ENCODE measurements at places on chromosomes 6 and 20.

DNA sequence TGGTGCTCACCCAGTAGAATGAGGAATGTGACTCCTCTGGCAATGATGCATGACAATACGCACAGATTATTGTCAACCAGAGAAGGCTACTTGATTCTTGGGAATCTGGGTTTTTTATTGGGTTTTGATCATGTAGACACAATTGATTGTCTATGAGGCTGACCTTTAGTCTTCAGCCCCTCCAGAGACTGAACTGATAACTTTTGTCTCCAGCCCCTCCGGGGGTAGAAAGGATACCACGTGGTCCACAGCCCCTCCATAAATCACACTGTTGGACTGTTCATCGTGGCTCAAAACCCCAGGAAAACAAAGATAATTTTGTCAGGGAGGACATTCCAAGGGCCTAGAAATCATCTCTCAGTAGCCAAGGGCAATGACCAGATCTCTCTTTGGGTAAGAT is 57.5 kb upstream of the ADGRF5 start:
- no peak for DNase-seq

DNA sequence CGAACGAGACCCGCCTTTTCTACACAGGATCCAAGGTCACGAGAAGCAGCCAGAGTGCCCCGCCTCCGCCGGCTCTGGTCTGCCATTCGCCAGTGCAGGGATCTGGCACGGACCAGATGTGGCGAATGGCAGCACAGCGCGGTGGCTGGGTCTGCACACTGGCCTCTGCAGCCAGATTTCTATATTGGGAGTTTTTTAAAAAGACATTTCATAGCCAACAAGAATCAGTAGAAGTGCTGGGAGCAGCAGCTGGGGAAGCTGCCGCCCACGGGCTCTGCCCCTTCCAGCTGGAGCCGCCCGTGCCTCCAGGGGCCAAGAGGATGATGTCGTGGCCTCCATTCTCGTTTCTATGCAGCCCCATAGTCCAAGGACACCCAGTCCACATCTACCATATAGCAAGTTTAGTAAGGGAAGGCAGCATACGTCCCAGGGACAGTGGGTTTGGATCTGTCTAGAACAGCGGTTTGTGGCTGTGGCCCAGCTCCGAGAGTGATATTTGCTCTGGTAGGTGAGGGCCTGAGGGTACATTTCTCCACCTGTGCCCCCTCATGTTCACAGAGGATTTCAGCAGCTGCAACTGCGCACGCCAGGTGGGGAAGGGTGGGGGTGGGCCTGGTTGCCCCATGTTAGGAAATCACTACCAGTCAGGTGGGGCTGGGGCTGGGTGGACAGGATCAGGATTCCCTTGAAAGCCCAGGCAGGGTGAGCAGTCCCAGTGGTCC is 333.7 kb downstream of the ZFAND3 start:
- no peak for DNase-seq

DNA sequence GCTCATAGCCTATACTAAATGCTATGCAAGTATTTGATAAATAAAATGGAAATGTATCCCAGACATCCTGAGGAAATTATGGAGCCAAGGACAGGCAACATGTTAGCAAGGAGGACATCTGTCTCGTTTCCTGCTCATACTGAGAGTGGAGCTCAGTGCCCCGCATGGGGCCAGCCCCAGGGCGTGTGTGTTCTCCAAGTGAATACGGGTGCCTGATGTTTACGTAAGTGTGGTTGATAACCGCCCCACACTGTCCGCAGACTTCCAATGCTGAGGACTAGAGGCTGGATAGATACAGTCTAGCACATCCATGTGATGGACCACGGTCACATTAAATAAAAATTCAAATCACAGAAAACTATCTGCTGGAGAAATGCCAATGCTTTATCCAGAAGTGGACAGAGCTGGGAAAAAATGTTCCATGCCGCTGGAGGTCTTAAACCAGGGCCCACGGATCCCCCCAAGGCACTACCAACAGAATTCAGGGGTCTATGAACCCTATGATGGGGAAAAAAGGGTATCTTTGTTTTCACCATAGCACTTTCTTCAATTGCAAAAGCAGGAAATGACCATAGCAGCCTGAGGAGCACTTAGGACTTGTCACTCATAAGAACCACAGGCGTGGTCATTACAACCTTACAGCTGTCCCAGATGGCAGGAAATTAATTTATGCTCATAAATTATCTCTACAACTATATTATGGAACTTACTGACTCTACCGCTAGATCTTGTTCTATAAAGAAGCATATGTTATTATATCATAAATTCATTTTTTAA is 24.9 kb downstream of the TGM2 start:
- DNase-seq: no peak

DNA sequence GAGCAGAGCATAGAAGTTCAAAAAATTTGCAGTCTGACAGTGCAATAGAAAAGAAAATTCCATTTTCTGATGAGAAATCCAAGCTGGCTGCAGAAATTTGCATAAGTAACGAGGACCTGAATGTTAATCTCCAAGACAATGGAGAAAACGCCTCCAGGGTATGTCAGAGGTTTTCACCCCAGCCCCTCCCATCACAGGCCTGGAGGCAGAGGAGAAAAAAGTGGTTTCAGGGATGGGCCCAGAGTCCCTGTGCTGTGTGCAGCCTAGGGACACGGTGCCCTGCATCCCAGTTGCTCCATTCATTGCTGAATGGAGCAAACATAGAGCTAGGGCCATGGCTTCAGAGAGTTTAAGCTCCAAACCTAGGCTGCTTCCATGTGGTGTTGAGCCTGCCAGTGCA is 327.9 kb upstream of the KHDRBS2 start:
- no peak for DNase-seq

DNA sequence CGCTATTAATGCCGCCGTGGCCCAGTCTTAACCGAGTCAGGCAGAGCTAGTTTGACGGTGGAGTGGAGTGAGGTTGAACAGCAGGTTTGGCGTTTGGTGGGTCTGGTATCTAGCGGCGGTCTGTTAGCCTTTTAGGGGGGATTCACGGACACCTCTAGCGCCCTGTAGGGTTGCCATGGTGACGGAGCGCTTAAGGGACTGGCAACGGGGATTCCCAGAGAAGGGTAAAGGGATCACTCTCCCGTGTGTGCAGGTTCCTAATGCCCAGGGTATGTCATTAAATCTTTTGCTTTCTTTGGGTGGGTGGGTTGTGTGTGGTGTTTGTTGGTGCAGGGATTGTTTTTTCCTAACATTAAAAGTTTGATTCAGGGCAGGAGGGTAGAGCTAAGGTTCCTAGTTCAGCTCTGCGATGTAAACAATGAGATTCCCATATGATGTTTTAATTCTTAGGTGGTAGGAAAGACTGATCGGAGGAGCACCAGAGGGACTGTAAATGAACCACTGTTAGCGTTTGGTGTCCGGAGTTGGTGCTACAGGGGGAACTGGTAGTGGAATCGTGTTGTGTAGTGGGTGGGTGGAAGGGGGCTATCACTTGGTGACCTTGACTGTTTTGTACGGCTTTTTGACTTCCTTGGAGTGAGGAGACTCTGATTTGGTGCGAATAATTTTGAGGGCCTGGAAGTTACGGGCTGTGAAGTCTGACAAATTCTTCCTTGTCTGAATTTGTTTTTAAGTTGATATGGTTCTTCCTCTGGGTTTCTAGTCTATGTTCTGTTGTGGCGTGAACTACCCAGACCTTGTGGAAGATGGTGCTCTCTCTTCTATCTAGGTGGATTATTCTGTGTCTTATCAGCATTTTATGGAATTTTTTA is 5.0 kb downstream of the BRD2 start:
- peak; percentile 63 for DNase-seq

- DNase-seq: no peak
These were observed 1.6 kb downstream of the TMEM244 start for GRCh38 chr6:129859524-129859923.

DNA sequence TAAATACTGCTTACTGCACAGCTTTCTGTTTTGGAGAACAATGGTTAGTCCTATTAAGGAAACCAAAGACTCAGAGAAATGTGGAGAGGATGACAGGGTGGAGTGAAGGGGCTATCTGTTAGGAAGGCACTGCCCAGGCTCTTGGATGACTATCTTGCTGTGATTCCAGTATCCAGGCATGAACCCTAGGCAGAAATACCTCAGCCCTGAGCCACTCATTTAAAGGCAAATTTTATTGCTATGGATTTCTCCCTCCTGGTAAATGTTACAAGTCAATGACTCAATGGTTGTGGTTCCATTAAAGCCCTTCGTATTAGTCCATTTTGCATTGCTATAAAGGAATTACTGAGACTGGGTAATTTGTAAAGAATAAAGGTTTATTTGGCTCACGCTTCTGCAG is 25.9 kb downstream of the ADGRF4 start:
- DNase-seq: no peak

DNA sequence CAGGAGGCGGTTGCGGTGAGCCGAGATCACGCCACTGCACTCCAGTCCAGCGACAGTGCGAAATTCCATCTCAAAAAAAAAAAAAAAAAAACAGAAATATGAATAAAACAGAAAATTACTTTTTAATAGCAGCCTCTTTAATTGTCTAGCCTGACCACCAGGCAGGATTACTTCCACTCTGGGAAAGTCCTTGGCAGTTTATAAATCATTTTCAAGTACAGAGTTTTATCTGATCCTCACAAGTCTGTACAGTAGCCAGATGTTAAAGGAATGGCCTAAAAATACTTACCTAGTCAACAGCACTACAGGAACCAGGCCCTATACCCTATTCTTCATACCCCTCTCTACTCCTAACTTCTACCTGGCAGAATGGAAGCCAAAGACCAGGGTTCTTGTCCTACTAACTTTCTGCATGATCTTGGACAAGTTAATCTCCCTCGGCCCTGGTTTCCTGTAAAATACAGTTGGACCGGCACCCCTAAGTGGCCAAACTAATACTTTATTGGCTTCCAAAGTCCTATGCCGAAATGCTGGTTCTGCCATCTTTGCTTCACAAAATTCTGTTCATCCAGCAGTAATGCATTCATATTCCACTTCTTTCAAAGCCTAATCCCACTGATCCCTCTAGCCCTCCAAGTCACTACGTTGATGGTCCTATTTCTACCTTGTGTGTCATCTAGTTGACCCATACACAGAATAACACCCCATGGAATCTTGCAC is 1.9 kb downstream of the EIF2S2 start:
- DNase-seq: no peak

DNA sequence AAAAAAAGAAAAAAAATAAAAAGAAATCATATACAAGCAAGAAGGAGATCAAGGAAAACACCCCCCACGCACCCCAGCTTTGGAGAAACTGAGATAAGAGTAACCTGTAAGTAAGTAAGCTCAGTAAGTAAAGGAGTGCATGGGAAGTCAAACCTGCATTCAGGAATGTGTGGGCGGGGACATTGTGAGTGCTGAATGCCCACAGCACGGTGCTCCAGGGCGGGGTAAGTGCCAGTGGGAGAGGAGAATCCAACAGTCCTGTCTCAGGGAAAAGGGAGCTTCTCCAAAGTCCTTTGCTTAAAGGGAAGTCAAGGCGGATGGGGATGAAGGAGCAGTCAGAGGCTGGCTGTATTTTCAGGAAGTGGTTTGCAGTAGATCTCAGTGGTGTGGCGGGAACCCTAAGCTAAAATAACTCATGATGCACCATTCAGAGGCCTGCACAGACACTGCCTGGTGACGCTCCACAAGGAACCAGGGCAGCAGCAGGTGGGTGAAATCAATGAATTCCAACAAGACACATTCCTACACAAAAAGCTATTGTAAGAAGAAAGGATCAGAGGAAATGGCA is 368.0 kb downstream of the QKI start:
- no peak for DNase-seq

GRCh38 chr20:62606551-62607201 is 35.6 kb upstream of the SLCO4A1 start:
- no peak for DNase-seq

GRCh38 chr20:61251529-61252393 is at the start of gene CDH4:
TSS of gene CDH4 (plus strand) at chr20:61252261.
- DNase-seq: no peak

DNA sequence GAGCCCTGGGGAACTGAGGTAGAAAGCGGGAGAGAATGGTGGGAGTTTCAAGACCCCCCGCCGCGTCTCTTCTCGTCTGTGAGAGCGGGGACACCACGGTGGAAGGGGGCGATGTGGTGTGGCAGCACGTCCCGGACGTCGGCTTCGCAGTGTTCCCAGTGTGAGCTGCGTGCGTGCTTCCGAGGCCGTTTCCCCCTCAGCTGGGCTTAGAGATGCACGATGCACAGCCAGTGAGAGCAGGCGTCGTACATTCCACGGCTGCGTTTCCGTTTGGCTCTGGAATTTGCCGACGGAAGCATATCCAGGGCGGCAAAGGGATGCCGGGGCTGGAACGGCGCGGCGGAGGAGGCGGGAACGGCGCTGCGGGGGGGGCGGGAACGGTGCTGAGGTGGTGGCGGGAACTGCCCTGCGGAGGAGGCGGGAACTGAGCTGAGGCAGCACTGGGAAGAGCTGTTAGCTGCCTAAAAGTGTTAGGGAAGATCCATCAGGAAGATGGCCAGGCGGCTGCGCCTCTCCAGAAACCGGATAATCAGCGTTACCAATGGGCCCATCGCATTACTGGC is 37.7 kb downstream of the KIF25 start:
- DNase-seq: no peak

- DNase-seq: no peak
These were observed 231.6 kb downstream of the LRFN2 start for GRCh38 chr6:40355532-40355931.

DNA sequence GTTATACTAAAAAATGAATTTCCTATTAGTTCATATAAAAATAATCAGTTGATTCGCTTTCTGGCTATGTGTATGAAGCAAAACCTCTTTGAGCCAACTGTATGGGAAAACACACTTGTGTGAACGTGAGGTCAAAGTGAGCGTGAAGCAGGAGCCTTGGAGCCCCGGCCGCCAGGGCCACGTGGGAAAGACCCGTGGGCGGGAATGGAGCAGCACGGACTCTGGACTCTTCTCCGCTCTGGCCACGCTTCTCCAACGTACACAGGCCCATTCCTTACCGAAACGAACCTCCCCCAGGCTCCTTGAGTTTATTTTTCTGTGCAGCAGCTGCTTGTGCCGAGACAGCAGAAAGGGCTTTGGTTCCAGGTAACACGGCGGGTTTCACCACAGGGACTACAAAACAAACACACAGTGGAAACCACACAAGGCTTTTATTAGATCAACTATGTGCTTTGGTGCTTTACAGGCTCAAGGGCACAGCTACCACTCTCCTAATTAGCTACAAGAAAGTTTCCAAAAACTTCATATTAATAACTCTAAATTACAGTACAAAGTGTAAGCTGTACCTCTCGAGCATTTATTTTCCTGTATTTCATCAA is 62.7 kb downstream of the TAF4 start:
- no peak for DNase-seq

- no peak for DNase-seq
These were observed 46.7 kb downstream of the RALGAPA2 start for GRCh38 chr20:20665606-20666332.

GRCh38 chr20:49615401-49616153 is 47.6 kb upstream of the PTGIS start:
- no peak for DNase-seq

GRCh38 chr6:169832247-169832948 is 81.0 kb downstream of the ERMARD start:
- no peak for DNase-seq
